Activated T-cell treated with anti-CD3 and anti-CD28 coated beads, Interleukin-2, amount 50 U/mL, for 1 hour (primary cell): ENCODE measurements at places on chromosomes 6 and 20.

DNA sequence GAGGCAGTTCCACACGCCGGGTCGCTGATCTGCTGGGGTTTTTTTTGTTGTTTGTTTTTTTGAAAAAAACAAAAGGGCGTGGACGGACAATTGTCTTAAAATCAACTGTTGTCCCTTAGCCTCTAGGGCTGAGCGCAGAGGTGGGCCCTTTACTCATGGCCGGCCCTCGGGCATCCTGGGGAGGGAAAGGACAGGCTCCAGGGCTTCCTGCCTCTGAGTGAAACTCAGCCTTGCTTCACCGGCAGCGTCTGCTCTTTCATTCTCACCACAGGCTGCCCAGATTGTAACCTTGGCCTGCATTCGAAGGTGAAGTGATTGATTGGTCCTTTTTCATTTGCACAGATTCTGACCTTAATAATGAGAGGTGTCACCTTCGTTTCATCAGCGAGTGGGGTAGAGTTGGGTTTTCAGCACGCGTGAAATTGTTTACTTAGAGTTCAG lies 797 bp downstream of the SMIM13 start:
- DNase-seq = no peak

DNA sequence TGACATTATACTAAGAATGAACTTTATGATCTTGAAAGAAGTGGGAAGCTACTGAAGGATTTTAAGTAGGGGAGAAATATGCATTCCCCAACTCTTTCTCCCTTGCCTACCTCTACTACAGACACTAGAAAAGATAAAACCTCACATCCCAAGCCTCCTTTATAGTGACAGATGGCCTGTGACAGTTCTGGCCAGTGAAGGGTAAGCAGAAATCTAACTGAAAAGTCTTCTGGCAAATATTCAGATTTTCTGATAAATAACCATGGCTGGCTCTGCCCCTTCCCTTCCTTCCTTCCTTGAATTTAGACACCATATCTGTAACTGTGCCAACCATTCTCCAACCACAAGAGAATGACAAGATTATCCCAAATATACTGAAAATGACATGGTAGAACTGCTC lies 10.2 kb upstream of the BEND6 start:
- DNase-seq = no peak

GRCh38 chr20:48783533-48784272 lies 44.1 kb downstream of the PREX1 start:
- DNase-seq = no peak

GRCh38 chr20:17749978-17750721 lies 50.4 kb downstream of the BANF2 start:
- no peak for DNase-seq

DNA sequence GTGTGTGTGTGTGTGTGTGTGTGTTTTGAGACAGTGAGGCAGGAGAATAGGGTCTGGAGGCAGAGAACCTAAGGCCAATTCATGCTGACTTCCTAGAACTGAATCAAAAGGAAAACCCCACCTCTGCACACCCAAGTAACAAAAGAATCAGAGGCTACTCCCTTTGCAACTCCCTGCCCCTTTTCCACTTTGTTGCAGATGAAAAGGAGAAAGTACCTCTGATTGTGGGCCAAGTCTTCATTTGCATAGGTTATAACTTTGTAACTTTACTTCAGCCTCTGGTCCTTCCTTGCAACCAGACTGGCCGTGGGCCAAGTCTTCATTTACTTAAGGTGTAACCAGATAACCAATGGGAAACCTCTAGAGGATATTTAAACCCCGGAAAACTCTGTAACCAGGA lies 168.8 kb downstream of the EYA2 start:
- DNase-seq = no peak

GRCh38 chr20:32749914-32750637 lies 6.8 kb upstream of the COMMD7 start:
- no peak for DNase-seq

- no peak for DNase-seq
Observed at GRCh38 chr6:152948150-152948768, 34.6 kb downstream of the FBXO5 start.

- DNase-seq = no peak
Observed at GRCh38 chr6:26205625-26206574, 118.7 kb downstream of the HFE start.

DNA sequence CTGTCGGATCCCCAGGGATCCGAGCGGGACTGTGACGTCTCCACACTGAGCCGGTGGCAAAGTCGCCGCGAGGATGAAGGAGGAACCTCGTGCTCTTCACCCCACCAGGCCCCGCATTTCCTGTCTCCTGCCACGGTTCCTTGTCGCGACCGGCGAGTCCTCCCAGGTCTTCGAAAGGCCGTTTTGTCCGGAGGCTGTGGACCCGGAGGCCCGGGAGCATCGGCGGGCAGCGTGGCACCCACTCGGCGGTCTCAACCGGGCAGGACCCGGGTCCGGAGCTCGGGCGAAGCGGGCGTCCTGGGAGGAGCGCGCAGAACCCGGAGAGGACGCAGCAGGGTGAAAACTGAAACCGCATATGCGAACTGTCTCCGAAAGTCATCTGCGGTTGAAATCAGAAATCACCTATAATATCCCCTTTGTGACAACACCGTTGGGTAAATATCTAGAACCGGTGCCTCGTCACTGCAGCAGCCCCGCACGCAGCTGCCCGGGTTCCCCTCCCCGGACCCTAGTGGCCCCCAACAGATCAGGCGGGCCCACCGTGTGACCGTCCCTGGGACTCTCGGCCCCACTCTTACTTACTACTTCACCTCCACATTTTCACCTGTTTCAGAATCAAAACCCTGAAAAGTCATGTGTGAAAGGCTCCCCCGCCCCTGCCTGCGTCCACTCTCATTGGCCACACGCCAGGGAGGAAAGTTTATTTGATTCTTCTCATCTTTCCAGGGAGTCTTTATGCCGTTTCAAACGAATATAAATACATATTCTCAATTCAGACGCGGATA lies 3.1 kb upstream of the ULBP2 start:
- DNase-seq = peak; percentile 62

DNA sequence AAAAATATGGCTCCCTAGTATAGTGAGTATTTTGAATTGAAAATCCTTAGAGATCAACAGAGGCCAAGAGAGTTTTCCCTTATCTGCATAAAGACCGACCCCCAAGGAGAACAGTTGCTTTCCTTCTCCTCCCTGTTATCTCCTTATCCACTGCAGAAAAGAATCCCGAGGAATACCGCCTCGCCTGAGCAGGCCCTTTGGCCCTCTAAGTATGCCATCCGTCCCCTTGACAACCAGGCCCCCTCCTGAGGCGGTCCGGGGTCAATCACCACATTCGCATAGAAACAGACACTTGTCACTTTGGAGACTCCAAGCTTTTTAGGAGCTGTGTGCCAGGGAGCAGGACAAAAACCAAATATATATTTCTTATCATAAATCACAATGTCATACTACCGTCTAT lies 15.9 kb upstream of the GGTLC1 start:
- DNase-seq = no peak

DNA sequence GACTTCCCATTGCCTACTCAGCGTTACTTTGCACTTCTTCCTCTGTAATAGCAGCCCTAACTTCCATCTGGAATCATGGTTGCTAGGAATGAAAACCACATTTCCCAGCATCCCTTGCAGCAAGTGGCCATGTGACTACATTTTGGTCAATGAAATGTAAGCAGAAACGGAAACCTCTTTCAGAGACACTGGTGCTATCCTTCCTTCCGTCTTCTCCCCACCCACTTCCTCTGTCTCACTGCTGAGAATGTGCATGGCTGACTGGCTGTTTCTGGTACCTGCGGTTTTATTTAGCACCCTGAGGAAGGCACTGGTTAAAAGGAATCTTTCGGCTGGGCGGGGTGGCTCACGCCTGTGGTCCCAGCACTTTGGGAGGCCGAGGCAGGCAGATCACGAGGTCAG lies 107.4 kb downstream of the SCML4 start:
- DNase-seq = peak; percentile 73

DNA sequence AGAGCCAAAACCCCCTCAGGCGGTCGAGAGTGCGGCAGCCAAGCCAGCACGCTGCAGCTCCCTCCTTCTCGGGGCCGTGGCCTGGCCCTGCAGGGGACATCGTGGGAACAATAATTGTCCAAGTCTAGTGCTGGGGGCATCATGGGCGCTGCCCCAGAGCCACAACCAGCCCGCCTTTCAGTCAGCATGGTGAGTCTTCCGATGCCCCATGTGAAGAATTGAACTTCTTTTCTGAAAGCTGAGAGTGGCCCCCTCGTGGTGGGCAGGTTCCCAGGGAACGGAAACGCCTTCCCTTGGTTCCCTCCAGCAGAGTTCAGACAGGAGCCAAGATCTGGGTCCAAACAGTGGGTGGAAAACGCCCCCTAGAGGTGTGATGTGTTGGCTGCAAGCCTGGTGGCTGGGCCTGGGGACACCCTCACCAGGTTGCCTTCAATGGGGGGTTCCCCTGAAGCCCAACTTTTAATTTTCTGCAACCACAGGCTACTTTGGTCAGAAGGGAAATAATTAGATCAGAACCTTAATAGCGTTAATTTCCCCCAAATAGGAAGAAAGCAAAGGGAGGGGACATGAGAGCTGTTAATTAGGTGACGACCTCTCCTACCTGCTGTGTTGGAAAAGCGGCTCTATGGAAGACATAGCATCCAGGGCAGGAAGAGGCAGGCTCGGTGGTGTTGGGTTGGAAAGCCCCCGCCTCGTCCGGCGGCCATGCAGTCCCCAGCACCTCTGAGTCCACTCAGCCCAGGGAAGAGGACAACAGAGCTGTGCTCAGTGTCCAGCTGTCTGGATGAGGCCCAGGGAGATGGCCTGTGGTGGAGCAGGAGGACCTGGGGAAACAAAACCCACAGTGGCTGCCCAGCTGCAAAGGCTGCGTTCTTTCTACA lies 4.7 kb upstream of the MRGBP start:
- DNase-seq = peak; percentile 73

GRCh38 chr20:56537997-56538396 lies 5.0 kb downstream of the FAM209B start:
- DNase-seq = no peak

- no peak for DNase-seq
Observed at GRCh38 chr20:9114709-9115108, 45.8 kb downstream of the PLCB4 start.

DNA sequence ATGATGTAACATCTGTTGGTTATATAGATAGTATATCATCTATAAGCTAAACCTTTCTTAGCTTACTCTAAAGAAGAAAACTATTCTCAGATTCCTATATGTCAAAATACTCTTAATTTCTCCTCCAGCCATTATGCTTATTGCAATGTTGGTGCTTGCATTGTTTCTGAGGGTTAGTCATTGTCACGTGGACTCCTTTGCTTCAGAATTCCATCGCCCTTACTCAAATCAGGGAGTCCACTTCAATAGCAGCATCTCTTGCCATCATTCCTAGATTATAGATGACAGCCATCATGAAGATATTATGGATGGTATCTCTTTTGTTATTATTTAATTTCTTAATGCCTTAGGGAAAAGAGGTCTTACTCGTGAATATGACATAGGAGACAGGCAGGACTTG lies 776.1 kb downstream of the TENT5A start:
- no peak for DNase-seq

GRCh38 chr20:41716436-41716835 lies 98.3 kb upstream of the CHD6 start:
- no peak for DNase-seq

- DNase-seq = no peak
Observed at GRCh38 chr6:154887051-154887450, 108.1 kb upstream of the TIAM2 start.

DNA sequence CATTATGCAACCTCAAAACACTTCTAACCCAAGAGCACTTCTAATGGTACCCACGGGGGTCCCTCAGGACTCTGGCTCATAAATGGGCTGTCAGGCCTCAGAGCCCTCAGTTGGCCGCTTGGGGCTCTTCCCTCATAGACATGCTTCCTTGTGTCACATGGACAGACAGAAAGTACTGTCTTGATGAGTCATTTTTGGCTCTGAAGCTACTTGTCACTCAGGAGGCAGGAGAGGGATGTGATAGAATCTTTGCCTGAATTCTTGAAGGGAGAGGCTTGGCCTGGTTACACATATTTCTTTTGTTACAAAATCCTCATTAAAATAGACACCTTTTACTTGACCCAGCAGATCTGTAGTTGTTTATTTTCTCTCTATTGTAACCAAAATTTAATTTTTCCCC lies 15.1 kb upstream of the EDN1 start:
- no peak for DNase-seq

GRCh38 chr6:1437553-1438406 lies 48.4 kb downstream of the FOXF2 start:
- no peak for DNase-seq

- DNase-seq = no peak
Observed at GRCh38 chr20:48826069-48826468, 1.7 kb downstream of the PREX1 start.

DNA sequence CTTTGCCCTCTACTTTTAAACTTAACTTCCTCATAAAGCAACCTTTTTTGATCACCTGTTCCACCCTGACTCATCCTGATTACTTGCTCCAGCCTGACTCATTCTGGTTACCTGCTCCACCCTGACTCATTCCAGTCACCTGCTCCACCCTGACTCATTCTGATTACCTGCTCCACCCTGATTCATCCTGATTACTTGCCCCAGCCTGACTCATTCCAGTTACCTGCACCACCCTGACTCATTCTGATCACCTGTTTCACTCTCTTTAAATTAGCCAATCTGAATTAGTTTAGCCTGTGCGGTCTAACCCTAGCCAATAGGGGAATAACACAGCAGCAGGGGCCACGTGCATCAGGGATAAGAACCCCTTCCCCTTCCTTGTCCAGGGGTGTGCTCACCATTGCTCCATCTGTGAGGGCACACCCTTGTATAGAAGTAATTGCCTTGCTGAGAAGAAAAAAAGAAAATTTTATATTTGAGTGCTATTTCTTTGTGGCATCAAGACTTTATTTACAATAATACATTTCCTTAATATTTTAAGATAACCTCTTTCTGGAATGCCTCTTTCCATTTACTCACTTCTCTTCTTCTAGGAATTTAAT lies 17.9 kb downstream of the HLA-G start:
- no peak for DNase-seq

DNA sequence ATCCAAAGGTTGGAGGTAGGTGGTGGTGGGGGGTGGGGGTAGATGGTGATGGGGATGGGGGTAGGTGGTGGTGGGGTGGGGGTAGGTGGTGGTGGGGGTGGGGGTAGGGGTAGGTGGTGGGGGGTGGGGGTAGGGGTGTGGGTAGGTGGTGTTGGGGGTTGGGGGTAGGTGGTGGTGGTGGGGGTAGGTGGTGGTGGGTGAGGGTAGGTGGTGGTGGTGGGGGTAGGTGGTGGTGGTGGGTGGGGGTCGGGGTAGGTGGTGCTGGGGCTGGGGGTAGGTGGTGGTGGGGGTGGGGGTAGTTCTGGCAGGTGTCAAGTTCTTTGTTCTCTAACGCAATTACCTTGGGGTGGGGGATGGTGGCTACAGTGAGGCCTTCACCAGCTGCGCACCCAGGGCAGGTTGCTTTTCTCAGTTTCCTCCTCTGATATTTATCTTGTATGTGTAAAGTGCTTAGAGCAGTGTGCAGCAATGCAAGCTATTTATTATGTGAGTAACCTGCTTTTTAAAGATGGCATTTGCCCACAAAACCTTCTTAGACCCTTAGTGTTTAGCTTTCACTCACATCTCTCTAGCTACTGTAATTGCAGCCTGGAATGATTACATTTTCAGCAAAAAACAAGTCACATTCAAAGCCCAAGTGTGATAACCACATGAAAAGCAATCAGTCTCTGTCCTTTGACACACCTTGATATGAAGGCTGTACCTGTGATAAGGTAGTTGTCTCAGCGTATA lies 8.2 kb upstream of the CCDC167 start:
- no peak for DNase-seq

- DNase-seq = no peak
Observed at GRCh38 chr6:95408111-95408510, 169.2 kb upstream of the MANEA start.
